A549 treated with DMSO at 1 μM for 4 hours (cell line): ENCODE measurements at places on chromosomes 6 and 20. TPM values are rescaled to one million over a fixed set of nuclear protein-coding genes. Genes with fewer than 3 reads are reported as not detected.

The SLC4A11 gene
- 5.3 to 7.2 TPM (median 6.2 TPM) in 5 replicates for total RNA-seq

The SSTR4 gene
- not detected in 5 replicates for total RNA-seq

The SLC17A3 gene
- 0.80 to 1.4 TPM (median 0.93 TPM) in 5 replicates for total RNA-seq

The MANEA gene
- total RNA-seq = 3.2 to 6.8 TPM (median 4.4 TPM) in 5 replicates

The ADGRF5 gene
- not detected in 5 replicates for total RNA-seq

The FKBP1A gene
- 498 to 544 TPM (median 537 TPM) in 5 replicates for total RNA-seq
